ENCODE measurements at places on chromosomes 13 and 19.

DNA sequence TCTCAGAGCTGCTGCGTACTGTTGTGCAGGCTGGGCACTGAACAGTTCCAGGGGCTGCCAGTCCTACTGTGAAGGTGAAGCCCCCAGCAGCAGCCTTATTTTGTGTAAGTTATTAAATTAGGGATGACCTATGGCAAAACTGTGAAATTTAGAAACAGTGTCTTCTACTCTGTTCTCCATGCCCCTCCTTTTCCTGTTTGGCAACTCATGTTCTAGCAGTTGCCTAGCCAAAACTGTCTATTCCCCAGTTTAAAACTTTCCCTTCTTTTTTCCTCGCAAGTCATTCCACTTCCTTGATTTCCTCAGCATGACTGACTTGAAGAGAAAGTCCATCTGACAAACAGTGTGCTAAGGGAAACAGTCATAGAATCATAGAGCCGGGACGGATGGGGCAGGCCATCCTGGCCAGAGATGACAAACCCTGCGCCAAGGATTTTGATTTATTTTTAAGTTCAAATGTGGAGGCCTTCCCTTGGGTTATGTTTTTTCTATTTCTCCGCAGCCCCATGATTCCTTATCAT lies 78.1 kb upstream of the OLFM4 start:
- no peak for DNase-seq

DNA sequence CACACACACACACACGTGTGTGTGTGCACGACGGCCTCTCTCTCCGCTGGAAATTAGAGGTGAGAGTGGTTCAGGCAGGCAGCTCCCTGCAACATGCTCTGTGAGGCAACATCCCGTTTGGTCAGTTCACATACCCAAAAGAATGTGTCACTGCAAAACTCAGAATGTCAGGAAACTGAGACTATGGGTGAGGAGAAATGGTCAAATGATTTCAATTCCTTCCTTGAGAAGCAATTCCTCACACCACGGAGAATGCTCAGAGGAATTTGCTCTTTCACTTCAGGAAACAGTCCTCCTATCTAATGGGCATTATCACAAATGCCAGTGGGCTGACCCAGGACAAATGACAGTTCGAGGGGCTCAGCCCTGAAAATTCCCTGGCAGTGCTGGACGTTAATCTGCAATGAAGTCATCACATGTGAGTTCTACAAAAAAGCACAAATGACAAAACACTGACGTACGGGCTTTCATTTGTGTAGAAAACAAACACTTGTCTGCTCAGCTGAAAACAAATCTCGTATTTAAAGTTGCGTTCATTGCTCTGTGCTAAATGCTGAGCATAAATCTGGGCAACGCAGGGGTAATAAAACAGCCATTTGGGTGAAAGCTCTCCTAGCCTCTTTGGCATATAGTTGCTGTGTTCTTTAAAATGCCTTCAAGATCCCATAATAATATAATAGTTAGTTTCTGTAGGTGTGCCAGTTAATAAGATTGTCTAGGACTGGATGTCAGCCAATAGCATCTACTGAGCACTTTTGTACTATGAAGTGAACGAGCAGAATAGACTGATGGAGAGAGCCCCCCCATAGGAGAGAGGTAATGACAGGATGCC lies 18.6 kb upstream of the LATS2 start:
- DNase-seq, result no peak

DNA sequence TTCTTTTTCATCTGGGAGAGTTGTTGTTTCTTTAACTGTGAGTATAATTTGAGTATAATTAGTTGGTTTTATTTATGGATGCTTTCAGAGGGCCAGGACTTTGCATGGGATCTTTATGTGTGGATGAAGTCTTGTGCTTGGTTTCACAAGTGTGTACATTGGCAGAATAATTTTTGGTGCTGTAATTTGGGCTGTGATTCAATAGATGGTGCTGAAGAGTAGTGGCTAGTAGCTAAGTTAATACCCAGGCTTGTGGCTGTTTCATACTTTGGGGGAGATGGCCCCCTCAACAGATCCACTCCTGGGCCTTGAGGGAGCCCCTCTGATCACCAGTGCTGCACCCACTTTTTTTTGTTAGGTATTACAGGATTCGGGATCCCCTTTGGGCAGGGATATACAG lies 1142.4 kb downstream of the SLITRK1 start:
- DNase-seq, result no peak

- DNase-seq, result no peak
Observed at GRCh38 chr19:28502879-28503734, 709.8 kb downstream of the UQCRFS1 start.

GRCh38 chr19:1133471-1133929 lies 29.7 kb downstream of the GPX4 start:
- DNase-seq, result no peak
